Pulmonary artery endothelial cell (primary cell): ENCODE measurements at places on chromosomes 7 and 10.

- no peak for DNase-seq
Observed at GRCh38 chr7:8536431-8536830, 103.0 kb downstream of the NXPH1 start.

- no peak for DNase-seq
Observed at GRCh38 chr7:12504149-12504548, 66.4 kb upstream of the SCIN start.

GRCh38 chr10:1116696-1117280 is 60.6 kb downstream of the WDR37 start:
- DNase-seq: no peak

DNA sequence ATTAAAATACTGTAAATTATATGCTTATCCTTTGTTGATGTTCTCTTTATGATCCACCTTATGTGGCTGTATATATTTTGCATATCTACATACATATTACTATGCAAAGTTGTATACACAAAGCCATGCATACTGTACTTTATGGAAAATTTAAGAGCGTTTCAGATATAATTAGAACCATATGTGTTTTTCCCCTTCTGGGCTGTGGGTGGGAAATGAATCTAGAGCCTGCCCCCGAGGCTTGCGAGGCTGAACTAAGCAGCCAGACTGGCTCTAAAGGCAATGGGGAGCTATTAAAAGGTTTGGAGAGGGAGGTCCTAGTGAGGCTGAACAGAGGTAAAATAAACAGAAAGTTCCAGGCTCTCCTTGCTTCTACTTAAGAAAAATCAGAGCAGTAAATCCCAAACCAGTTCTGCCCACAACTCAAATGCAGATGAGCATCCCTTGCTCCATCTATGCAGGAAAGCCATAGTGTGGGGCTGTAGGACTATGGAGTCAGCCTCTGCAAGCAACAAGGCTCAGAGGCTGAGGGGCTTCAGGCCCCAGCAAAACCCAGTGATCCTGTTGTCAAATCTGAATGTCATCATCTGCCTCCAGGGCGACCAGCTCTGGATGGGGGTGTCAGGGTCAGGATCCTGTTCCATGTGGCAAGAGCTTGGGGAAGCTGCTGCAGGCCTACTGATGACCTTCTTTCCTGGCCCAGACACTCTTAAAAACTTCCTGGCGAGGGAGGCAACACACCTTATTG is 14.1 kb upstream of the DDIT4 start:
- DNase-seq: no peak

DNA sequence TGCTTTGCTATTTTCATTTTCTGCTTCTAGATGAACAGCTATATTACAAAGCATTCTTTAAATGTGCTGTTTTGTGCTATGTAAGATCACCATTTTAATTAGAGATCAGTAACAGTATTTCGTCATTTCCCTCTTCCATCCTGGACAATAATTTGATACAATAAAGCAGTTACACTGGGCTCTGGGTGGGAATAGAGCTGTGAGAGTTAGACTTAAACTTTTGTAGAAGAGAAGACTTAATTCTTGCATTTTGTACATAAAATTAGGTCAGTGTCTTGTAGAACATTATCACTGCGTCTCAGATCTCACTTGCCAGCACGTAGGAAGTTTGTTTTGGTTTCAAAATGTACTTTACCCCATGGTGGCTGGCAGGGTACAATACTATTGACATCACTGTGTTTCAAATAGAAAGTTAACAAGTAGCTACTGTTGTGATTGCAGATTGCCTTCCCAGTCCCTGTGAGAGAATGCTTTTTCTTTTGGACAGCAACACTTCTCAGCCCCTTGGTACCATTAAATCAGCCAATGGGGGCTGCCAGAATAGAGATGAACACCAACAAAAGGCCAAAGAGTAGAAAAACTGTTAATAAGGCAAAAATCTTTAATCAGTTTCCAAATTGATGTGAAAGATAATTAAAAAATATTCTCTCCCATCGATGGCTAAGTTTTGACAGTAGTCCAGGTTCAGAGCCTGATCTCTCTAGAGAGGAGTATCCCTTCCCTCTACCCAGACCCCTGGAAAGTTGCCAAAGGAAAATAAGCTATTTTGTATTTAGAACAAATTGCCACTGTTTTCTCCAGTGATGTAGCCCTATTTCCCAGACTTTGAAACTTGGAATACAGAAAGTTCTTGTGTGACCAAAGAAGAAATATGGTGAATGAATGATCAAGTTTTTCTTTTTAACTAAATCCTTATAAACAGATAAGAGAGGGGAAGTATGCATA is 35.1 kb downstream of the SMNDC1 start:
- no peak for DNase-seq

- DNase-seq: peak; percentile 27
Observed at GRCh38 chr7:135774284-135774683, 25.7 kb upstream of the FAM180A start.

DNA sequence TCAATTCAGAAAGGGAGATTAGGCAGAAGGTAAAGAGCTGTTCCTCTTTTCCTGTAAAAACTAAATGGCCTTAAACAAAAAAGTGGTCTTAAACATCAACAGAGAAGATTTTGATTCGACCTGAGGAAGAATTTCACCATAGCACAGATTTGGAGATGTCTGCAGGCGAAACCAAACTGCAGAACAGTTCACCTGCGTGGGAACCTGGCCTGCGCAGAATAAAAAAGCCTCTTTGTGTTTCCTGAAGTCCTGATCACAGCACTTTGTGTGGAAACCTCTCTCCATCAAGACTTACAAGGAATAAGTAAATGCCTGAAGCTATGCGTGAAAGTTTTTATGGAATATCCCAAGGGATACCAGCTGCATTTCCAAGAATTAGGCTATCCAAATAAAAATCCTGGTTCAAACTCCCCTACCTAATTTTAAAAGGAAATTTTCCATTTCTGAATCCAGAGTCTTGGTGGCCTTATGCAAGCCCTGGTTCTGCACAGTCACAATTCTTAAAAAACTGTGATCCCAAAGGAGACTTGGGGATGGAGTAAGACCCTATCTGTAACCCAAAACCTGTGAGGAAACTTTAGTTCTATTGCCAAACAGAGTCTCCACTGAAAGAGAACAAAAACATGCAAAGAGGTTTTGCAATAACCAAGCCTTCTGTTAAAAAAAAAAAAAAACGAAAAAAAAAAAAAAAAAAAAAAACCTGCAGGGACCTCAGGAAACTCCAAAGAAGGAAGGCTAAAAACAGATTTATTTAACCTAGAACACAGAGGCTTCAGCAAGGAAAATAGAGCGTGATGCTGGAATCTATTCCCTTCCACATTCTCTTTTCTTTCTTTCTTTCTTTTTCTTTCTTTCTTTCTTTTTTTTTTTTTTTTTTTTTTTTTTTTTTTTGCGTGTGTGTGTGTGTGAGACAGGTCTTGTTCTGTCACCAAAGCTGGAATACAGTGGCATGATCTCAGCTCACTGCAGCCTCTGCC is 10.4 kb downstream of the CALML3 start:
- DNase-seq: no peak
